Adrenal gland (tissue), 19 donors: ENCODE measurements at places on chromosomes 7 and 10. TPM values are rescaled to one million over a fixed set of nuclear protein-coding genes. Genes with fewer than 3 reads are reported as not detected.

- no peak for DNase-seq
- no peak overlapping the region for H3K27ac ChIP-seq
- no peaks in the 10 kb centered on the region for H3K4me1 ChIP-seq
- no peak overlapping the region for H3K4me3 ChIP-seq
- no peaks in the 10 kb centered on the region for H3K27me3 ChIP-seq
- no peaks in the 10 kb centered on the region for H3K36me3 ChIP-seq
These were observed 359.8 kb upstream of the MTPN start for GRCh38 chr7:136336932-136337331.

DNA sequence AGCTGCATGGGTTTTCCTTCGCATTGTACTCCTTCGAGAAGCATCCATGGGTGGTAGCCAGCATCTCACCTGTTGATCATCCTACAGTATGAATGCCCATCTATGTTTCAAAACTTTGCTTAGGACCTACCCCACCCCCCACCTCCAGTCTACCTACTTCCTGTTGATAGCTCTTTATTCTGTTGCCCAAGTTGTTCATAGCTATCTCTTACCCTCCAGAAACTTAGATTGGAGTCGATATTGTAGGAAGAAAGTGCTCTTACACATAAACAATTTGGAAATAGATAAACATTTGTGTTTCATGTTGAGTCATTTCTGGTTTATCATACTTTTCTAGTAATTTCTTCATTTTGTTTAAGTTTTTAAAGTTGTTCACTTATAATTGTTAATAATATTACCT lies 90.1 kb downstream of the FAS start:
- H3K36me3 ChIP-seq: no peaks in the 10 kb centered on the region
- H3K27me3 ChIP-seq: no peaks in the 10 kb centered on the region
- H3K27ac ChIP-seq: no peak overlapping the region
- no peak overlapping the region for H3K4me3 ChIP-seq
- DNase-seq: no peak

The CYP2E1 gene
- total RNA-seq: 4.0 TPM

- no peaks in the 10 kb centered on the region for H3K4me1 ChIP-seq
- no peak overlapping the region for H3K4me3 ChIP-seq
- no peak overlapping the region for H3K27ac ChIP-seq
These were observed 11.5 kb downstream of the TAS2R16 start for GRCh38 chr7:122984021-122984420.

GRCh38 chr10:66924674-66925345 lies 1.0 kb upstream of the LRRTM3 start:
- H3K4me3 ChIP-seq: no peak overlapping the region
- H3K27me3 ChIP-seq: peaks cover 19% of the 10 kb centered on the region
- H3K27ac ChIP-seq: no peak overlapping the region
- H3K36me3 ChIP-seq: no peaks in the 10 kb centered on the region
- no peak for DNase-seq
- H3K4me1 ChIP-seq: no peaks in the 10 kb centered on the region

GRCh38 chr7:92504563-92504962 lies 23.8 kb downstream of the PEX1 start:
- H3K4me3 ChIP-seq: no peak overlapping the region
- H3K27me3 ChIP-seq: no peaks in the 10 kb centered on the region
- H3K36me3 ChIP-seq: peaks cover 42% of the 10 kb centered on the region
- DNase-seq: peak; percentile 73
- no peak overlapping the region for H3K27ac ChIP-seq
